ENCODE measurements at places on chromosomes 4 and X.

GRCh38 chr4:1338752-1339414, 8.1 kb upstream of the UVSSA start:
- DNase-seq, result no peak

DNA sequence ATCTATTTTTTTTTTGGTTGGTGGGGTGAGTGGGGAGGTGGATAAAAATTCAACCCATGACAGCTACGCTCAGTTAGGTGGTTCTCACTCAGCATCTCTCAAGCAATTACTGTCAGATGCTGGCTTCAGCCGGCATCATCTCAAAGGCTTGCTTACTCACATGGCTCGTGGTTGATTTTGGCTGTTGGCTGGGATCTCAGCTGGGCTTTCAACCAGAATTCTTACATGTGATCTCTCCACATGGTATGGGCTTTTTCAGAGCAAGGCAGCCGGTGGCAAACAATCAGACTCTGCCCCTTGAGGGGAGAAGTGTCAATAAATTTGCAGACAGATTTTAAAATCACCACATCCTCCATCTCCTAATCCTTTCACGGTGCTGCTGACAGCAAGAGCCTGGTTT, 47.2 kb downstream of the SLC34A2 start:
- no peak for DNase-seq

GRCh38 chr4:98838977-98839618, 89.8 kb downstream of the EIF4E start:
- DNase-seq, result no peak

- DNase-seq, result no peak
Measured at GRCh38 chr4:2125023-2125422, 65.9 kb downstream of the NAT8L start.

GRCh38 chr4:36081185-36081584, 163.1 kb downstream of the ARAP2 start:
- no peak for DNase-seq

DNA sequence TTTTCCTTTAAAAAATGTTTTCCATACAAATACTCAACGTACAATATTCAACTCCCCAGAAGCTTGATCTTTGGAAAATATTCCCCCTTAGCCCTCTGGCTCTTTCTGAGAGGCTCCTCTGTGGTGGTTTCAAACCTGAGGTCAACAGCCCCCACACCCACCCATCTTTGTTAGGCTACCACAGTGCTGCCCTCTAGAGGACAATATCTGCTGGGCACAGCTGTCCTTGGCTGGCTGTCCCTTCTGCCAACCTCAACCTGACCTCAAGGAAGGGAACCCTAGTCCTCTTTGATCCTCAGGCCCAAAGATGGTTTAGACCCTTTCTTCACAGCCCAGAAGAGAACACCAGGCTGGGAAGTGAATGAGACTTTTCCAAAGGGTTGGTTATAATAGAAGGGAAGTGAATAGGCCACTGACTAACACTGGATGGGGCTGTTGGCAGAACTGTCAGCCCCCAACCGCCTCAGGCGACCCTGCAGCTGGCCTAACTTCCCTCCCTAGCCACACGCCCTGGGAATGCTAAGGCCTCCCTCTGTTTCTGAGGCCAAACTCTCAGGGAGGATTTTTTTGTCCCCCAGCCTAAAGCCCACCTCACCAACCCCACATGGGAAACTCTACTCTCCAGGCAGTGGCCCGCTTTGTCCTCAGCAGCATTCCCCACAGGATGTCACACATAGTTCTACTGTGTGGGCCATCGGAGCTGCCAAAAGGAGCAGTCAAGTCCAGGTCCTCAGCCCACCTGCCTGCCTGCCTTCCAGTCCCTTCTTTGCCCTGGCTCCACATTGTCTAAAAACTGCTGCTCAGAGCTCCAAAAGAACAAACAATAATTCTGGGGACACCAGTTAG, 34.3 kb downstream of the NYX start:
- DNase-seq, result no peak

DNA sequence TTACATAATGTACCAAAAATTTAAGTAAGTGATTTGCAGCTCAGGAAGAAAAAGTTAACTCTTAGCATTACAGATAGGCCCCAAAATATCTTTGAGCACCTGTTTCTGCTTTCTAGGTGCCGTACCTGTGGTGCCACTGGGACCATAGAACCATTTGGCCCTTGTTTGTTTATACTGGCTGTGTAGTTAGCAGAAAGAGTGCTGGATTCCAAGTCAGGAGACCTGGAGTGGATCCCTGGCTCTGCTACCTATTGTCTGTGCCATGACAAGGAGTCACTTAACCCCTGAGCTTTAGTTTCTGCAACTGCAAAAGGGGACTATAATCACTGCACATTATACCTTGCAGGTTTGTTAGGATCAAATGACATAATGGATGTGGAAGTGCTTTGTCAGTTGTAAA, 137.8 kb upstream of the GPR101 start:
- DNase-seq, result no peak

GRCh38 chrX:1874416-1874815, 259.6 kb downstream of the ASMT start:
- no peak for DNase-seq

- DNase-seq, result no peak
Measured at GRCh38 chr4:105569057-105569865, 16.8 kb downstream of the ARHGEF38 start.

- no peak for DNase-seq
Measured at GRCh38 chrX:64176876-64177275, 28.6 kb downstream of the AMER1 start.

DNA sequence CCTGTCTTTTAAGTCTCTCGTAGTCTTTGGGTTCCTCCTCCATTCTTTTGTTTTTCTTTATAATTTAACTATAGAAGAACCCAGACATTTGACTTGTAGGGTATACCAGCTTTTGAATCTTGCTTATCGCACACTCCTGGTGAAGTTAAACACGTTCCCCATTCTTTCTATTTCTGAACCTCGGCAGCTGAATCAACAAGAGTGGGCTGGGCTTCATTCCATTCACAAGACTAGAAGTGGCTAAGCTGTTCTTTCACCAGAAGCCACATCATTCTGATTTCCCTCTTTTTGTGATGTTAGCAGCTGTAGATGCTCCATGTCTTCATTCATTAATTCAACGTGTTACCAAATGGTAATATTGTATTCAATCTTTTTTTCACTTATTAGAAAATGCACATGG, 167.9 kb downstream of the CORIN start:
- no peak for DNase-seq

GRCh38 chr4:48139691-48140090, 5.6 kb upstream of the TXK start:
- no peak for DNase-seq

DNA sequence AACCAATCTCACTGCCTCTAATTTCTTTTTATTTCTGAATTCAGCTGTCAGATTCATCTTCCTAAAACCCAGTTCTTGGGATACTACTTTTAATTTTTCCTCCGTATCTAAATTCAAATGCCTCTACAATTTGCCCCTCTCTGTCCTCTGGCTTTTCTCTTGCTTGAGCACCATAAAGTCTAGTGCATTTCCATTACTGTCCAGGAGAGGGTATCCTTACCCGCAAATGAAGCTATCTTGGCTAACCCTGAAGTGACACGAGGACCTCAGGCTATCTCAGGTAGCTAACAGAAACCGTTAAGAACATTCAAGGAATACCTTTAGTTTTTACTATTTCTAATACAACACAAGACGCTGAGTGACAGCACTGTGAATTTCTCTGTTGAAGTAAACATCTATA, 49.4 kb upstream of the PRR32 start:
- no peak for DNase-seq

DNA sequence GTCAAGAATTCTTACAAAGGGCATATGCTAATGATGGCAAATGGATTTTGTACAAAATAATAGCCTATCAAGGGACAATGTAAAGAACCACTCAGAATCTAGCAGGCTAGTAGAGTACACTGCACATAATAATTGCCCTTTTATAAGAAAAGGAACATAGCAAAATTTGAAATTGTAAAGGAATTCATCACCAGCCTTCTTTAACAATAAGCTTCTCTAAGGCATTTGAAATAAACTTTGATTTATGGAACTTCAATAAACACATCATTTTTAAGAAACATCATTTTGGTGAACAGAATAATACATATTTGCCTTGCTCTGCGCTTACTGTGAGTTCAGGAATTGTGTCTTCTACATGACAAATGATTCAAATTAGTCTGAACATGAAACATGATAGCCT, 9.7 kb upstream of the ATP10D start:
- no peak for DNase-seq

DNA sequence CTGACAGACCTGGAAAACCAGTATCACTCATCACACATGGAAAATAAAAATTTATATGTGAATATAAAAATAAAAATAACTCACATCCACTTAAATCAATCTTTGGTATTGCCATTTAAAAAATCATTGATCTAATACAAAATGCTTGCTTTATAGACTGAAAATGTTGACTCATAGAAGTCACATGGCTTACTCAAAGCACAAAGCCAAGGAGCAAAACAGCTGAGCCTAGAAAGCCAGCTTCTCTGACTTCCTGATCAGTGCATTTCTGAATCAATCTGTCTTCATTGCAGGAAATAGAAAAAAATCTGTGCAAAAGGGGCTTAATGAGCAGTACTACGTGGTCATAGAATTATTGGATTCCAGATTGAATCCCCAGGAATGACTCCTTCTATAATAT, 176.9 kb upstream of the HS3ST1 start:
- no peak for DNase-seq

- no peak for DNase-seq
Measured at GRCh38 chr4:99205153-99205979, 13.7 kb downstream of the ADH6 start.

DNA sequence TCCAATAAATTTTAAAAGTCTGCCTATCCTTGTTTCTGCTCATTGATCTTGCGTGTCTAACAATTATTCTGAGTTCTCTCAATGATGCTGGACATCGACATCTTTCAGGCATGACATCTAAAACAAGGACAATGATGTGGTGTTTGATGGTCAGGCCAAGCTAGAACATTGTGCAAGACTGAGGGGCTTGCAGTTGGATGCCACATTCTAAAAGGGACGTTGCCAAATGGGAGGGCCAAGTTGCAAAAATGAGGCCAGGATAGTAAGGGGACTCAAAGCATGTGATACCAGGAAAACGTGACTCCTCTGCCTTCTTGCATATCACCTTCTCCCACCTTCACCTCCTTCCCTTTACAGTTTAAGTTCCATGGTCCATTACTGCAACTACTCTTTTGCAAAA, 29.4 kb upstream of the NSUN7 start:
- no peak for DNase-seq

GRCh38 chr4:80196259-80196921, 913 bp upstream of the PRDM8 start:
- DNase-seq, result no peak

DNA sequence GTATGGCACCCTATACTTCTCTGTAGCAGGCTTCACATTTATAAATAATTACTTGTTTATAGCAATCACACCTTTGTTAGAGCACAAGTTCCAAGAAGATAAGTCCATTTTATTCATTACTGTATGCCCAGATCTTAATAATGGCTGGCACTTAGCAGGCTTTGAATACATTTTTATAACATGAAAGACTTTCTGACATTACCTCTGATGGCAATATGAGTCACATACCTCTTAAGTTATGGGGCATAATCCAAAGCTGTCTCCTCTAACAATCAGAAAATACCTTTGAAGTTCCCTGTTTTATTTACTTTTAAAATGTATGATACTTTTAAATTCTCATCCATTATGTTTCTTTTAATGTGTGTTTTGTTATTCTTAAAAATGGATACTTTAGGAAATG, 12.2 kb downstream of the SCRG1 start:
- no peak for DNase-seq

- DNase-seq, result no peak
Measured at GRCh38 chr4:66585767-66586166, 915.5 kb upstream of the EPHA5 start.

GRCh38 chr4:36099509-36099908, 144.8 kb downstream of the ARAP2 start:
- DNase-seq, result no peak

DNA sequence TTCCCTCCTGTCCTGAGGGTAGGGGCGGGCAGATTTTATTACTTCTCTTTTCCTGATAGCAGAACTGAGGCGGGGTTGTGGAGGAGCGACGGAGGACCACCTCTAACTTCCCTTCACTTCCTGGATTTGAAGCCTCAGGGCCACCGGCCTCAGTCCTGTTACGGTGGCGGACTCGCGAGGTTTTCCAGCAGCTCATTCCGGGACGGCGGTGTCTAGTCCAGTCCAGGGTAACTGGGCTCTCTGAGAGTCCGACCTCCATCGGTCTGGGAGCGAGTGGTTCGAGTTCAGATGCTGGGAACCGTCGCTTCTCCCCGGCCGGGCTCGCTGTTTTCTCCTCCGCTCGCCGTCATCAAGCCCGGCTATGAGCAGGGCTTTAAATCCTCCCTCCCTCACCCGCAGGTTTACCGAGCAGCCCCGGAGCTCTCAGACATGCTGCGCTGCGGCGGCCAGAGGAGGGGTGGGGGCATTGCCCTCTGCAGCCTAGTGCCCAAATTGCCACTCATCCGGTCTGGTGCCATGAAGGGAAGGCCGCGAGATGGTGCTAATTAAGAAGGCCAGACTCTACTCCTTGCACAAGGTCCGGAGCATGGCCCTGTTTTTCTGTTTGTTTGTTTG, 23.3 kb downstream of the HAND2 start:
- DNase-seq, result no peak

- DNase-seq, result no peak
Measured at GRCh38 chr4:182400790-182401189, 157.6 kb downstream of the TENM3 start.

GRCh38 chrX:151488677-151489076, 74.8 kb upstream of the PASD1 start:
- no peak for DNase-seq

GRCh38 chr4:11468901-11469300, 40.2 kb upstream of the HS3ST1 start:
- no peak for DNase-seq

DNA sequence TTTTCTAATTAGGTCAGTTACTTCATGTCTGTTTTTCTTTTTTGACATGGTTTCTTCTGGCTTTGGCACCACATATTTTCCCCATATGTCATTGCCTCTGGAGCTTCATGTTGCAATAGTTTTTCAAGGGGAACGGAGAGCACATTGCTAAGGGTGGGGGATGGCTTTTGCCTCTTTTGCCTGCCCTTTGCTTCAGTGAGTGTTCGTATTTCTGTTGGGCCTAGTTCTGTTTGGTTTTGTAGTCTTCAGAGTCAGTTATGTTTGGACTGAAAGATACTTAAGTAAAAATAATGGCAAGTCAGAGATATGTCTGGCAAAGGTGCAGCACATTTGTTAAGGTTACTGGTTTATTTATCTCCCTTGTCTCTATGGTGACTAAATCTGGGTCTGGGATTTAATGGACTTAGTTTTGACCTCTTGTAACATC, 29.1 kb downstream of the FHL1 start:
- no peak for DNase-seq

GRCh38 chr4:186240452-186240847, 13.1 kb downstream of the KLKB1 start:
- no peak for DNase-seq

DNA sequence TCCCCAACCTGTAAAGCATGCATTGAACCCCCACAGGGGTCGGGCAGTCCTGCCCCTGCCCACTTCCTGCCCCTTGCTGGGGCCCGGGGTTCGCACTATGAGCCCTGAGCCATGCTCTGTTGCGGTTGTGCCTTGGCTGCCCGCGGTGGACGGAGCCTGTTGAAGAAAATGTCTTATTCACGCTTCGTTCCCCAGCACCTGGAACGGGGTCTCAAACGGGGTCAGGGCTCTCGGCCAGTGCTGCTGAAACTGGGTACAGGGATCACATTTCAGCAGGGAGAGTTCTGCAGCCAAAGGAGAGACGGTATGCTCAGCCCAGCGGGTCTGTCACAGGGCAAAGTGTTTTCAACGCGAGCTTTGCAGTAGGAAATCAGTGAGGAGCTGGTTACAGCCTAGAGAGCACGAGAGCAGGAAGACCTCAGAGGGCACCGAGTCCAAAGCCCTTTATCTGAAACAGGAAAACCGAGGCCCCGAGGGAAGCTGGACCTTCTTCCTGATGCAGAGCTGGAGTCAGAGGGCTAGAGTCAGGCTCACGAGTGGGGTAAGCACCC, 46.3 kb upstream of the AFAP1 start:
- DNase-seq, result no peak
